ENCODE measurements at places on chromosomes 13 and 19.

GRCh38 chr19:13505761-13506470, 363 bp downstream of the CACNA1A start:
- no peak for DNase-seq

GRCh38 chr19:23440207-23440606, 44.9 kb upstream of the ZNF91 start:
- DNase-seq = no peak

DNA sequence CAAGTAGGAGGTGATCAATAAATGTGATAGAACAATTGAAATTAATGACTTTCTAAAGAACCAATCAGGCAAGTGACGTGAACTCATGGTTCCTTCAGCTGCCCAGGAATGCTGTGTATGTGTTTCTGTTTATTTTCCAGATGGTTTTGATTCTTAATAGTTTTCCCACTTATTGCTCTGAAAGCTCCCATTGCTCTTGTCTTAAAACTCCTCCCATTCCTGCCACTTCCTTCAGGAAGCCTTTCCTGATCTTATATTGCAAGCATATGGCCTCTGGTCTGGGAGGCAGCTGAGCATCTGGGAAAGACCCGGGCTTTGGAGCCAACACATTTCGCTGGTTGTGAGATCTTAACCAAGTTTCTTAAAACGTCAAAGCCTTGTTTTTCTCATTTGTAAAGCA, 17.1 kb upstream of the LATS2 start:
- DNase-seq = no peak

GRCh38 chr19:7869453-7869909, 4.7 kb downstream of the PRR36 start:
- peak; percentile 89 for DNase-seq

GRCh38 chr19:28727480-28728159, 485.3 kb downstream of the UQCRFS1 start:
- DNase-seq = peak; percentile 68

Data from kidney (tissue), 22 donors.